ENCODE measurements at places on chromosomes 7 and 10.

DNA sequence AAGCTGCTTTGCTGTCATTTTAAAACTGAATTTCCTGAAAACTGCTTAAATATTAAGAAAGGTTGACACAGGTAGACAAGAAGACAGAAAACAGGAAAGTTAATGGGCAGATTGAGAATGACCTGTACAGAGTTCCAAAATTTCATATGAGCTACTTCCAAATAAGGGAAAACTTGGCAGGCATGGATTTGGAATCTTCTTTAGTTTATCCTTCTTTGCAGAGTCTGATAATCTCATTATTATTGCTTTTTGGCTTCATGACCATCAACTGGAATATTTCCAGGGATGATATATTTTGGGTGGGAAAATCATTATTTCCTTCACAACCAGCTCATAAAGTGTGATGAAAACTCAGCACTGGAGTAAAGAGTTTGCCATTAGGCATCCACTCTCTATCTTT lies 346.5 kb upstream of the NPVF start:
- no peak for DNase-seq

GRCh38 chr7:132443761-132444520 lies 132.3 kb downstream of the PLXNA4 start:
- DNase-seq: no peak

DNA sequence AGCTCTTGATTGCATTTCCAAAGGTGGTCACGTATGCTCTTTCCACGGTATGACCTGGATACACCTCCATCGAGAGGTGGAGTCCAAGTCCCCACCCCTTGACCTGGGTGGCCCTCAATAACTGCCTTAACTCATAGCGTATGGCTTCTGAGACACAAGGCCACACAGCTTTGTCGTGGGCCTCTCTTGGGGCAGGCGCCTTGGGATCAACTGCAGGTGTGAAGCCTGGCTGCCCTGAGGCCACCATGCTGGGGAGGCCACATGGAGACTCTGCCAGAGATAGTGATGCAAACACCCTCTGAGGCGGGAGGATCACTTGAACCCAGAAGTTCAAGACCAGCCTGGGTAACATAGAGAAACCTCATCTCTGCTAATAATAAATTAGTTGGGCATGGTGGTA lies 30.7 kb upstream of the RASGEF1A start:
- no peak for DNase-seq

GRCh38 chr10:38072552-38072951 lies 21.6 kb upstream of the ZNF37A start:
- no peak for DNase-seq

DNA sequence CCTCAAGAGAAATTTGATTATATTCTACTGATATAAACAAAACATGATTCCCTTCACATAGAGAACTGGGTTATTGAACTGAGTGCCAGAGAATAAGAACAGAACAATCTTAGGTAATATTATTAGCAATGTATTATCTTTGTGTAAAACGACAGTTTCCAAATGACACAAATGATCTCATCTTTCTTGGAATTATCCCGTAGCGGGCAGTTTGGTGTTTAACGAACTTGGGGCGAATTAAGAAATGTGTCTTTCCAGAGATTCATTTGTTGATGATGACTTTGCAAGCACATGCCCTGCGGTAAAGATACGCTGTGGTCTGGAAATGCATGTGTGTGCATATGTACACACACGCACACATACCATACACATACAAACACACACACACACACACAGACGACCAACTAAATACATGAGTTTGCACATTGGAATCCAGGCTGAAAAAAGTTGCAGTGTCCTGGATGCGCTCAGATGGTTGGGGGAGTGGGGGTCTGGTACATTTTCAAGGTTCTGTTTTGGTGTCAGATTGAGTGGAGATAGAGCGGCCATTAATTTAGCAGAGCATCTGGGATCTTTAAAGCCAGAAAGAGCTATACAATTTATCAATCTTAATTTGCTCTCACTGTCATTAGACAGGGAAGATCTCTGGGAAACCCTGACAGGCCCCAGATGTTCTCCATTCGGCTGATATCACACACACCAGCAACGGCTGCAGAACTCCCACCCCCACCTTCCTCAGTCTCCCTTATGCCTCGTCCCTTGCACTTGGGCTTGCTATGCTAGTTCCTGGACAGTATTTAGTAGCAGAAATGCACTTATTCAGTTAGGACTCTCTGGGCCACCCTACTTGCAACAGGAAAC lies 112.4 kb upstream of the FAM171A1 start:
- no peak for DNase-seq

DNA sequence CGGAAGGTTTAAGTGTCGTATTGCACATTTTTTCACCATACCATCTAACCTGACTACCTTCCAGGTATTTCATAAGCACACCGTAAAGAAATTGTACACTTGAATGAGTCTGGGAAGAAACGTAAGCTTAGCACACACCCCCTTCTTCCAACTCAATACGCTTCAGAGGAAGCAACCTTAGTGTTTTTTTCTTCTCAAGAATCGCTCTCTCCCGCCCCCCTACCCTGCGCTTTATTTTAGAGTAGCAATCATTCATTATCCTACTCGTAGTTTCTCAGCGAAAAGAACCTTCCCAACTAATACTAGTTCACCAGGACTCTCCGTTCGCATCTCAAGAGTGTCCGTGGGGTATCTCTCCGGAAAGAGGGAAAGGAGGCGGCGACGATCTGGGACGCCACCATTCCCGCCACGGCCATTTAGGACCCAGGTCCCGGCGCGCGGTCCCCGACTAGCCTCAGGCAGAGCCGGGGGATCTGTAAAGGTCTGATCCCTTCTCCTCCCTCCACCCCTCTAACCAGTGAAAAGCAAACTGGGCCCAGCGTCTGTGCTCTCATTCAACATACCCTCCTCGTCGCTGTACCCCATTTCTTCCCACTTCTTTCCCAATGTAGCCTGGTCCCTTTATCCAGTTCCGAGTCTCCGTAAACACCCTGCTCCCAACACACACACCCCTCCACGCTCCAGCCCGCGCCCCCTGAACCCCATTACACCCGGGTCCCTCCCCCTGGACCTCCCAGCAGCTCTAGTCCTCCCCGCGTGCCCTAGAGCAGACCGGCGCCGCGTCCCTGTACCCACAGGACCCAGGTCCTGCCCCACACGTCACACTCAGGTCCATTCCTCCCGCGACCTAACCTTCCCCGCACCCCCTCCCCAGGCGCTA lies 16.0 kb downstream of the MYOZ1 start:
- DNase-seq: peak; percentile 39

All from frontal cortex (tissue), 4 donors.